ENCODE measurements at places on chromosomes 7 and 10. TPM values are rescaled to one million over a fixed set of nuclear protein-coding genes. Genes with fewer than 3 reads are reported as not detected.
A peak's percentile ranks its signal among the peaks of the same experiment; 100 is the strongest.

- DNase-seq = no peak
Measured at GRCh38 chr7:44063894-44064651, 1.3 kb downstream of the PGAM2 start.

The DPYSL4 gene
- 3.3 TPM for total RNA-seq

GRCh38 chr7:22849172-22849571, 26.5 kb upstream of the TOMM7 start:
- DNase-seq = no peak

The TACC2 gene
- total RNA-seq = not detected

DNA sequence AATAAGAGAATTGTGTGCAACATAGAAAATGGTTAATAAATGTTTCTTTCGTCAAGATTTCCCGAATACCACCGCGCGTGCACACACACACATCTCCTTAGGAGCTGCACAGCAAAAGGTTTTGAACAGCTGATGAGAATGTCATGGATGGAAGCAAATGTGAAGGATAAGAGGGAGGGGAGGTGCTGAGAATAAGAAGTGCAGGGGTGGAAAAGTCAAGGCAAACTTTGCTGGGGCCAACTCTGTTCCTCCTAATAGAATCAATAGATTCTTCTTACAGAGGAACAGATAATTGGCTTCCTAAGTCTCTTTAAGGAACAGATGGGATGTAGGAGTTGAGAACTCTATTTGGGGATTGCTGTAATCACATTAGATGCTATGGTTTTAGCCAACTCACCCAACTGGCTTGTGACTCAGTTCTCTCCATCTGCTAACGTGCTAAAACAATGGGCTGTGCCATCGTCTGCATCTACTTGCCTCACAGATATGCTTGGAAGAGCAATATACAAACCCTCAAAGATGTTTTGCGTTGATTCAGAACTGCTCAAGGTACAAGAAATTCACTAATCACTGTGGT, 408.2 kb upstream of the CELF2 start:
- no peak for DNase-seq

- DNase-seq = no peak
Measured at GRCh38 chr7:2611401-2611800, 20.4 kb upstream of the TTYH3 start.

- no peak for DNase-seq
Measured at GRCh38 chr7:123538189-123538714, 3.9 kb upstream of the IQUB start.

The RNF32 gene
- 1.8 TPM for total RNA-seq

DNA sequence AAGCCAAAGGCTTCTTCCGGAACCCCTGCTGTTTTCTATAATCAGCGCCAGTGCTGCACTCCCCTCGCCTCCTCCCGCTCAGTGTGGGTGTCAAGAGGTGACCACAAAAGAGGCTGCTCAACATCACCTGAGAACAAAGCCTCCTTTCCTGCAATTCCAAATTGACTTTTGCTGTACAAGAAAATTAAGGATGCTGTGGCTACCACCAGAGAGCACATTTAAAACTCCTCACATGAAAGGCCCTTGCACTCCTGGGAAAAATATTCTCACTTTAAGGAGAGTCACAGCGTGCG, 96.4 kb downstream of the HIPK2 start:
- no peak for DNase-seq

DNA sequence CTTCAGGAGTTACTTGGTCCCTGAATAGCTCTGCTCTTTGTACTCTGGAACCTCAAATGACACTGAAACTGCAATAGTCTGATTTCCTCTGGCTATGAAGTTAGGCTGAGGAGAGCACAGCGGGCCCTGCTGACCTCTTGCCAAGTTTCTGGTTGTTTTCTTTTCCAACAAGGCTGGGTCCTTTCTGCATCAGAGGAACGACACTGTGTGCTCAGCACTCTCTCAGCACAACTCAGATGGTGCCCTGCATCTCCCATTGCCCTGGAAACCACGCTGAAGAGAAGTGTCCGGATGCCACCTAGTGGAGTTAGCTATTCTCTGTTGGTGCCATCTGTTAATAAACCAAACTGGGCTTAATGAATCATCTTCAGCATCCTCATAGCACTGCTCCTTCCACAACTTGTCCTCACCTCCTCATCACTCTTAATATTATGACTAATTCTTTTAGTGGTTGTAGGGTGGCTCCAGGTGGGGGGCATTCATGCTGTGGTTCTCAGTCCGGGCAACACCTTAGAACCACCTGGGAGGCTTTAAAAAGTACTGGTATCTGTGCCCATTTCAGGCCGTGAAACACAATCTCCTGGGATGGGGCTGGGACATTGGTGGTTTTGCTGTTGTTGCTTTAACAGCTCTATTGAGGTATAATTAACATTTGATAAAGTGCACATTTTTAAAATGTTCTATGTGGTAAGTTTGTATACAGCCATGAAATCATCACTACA, 8.2 kb upstream of the EFCAB10 start:
- no peak for DNase-seq

DNA sequence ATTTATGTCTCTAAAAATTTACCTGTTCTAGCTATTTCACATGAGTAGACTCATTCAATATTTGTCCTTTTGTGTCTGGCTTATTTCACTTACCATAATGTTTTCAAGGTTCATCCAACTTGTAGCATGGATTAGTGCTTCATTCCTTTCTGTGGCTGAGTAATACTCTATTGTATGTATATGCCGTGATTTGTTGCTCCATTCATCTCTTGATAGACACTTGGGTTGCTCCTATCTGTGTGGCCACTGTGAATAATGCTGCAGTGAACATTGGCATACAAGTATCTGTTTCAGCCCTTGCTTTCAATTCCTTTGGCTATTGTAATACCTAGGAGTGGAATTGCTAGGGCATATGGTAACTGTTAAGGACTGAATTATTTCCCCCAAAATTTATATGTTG, 86.9 kb downstream of the VWC2 start:
- no peak for DNase-seq

DNA sequence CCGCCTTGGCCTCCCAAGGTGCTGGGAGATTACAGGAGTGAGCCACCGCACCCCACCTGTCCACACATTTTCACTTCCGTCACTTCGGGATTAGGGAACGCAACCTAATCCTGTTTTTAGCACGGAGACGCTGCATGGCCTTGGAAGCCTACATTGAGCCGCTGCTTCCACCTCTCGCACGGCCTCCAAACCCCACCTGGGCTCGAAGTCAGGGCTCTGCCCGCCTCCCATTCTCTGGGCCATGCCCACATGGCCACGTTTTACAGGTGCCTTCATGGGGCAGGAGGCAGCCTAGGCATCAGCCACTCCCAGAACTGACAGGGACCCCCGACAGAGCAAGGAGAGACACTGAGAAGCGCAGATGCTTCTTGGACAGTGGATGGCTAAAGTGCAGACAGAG, 100.6 kb downstream of the OAT start:
- no peak for DNase-seq

GRCh38 chr7:43756368-43757072, 2.0 kb upstream of the BLVRA start:
- no peak for DNase-seq

DNA sequence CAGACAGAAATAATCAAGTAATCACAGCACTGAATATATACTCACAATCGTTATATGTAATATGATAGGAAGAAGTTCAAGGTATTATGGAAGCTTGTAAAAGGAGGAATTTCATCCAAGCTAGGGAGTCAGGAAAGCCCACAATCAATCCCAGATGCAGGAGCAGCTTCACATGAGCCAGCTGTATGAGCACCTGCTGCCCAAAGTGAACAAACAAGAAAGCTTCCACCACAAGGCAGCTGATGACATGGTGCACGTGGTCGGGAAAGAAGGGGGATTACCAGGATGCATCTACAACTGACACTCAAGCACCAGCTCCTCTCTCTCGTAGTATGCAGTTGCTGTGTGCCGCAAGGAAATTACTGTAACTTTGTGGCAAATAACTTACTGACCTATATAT, 225.2 kb downstream of the XPNPEP1 start:
- DNase-seq = no peak

The RARRES2 gene
- not detected for total RNA-seq

DNA sequence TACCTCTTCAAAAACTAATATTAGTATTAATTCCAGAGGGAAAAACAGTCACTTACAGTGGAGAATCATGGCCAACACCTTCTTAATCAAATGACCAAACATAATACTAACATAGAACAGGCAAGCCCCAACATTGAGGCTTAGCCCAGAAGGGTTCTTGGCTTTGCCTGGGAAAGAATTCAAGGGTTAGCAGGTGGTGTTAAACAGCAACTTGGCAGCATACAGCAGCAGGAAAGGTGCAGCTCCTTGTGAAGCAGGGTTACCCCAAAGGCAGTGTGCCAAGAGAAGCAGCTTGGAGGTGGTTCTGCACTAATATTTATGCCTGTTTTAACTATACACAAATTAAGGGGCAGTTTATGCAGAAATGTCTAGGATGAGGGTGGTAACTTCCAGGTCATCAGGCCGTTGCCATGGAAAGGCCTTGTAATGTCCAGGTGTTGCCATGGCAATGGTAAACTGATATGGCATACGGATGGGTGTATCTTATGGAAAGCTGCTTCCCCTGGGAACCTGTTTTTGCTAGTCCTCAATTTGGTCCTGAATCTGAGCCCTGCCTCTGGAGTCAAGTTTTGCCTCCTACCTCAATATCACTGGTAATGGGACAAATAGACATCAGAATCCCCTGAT, 27.2 kb upstream of the BEND7 start:
- DNase-seq = no peak

DNA sequence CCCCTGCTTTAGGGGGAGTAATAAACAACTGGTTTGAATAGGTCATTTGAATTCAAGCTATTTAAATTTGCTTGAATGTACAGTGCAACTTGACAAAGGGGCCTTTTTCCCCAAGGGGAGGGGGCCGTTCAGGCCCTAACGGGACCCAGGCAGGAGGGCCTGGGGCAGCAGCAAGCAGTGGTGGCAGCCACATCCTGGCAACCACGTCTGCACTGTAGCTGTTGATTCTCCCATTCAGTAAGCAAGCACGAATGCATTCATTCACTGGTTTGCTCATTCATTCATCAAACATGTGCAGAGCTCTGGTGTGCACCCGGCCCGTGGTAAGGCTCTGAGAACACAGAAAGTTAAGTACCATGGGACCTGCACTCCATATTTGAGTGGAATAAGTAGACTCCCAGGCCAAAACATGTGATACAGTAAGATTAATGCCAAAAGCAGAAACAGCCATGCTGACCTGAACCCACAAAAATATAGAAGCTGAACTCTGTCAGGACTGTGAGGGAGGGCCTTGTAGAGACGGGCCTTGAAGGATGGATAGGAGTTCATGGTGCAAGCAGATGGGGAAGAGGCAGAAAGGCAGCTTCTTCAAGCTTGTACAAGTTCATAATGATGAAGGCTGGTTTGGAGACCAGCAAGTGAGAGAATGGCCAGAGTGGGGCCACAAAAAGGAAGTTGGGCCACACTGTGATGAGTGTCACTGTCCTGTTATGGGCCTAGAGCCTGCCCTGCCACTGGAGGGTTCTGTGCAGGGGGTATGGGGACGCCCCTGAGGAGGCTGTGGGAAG, 29.3 kb upstream of the C10orf53 start:
- DNase-seq = no peak

- DNase-seq = no peak
Measured at GRCh38 chr7:140054751-140055150, 8.0 kb downstream of the PARP12 start.

DNA sequence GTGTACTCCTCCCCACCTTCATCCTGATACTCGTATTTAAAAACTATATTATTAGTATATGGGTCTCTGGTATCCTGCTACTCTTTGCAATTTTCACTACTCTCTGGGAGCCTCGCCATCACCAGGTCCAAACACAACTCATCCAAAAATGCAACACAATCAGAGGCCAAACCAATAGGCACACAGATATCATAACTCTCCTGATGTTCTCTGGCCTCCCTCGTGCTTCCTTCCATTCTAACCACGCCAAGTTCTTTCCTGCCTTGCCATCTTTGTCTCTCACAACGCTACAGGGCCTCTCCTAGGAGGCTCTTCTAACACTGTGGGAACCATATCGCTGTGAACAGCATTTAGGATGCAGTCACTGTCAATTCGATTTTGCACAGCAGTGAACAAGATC, 7.3 kb downstream of the RHEB start:
- DNase-seq = no peak

GRCh38 chr10:3357737-3358136, 185.2 kb upstream of the PITRM1 start:
- no peak for DNase-seq

GRCh38 chr10:109992485-109992884, 15.3 kb upstream of the ADD3 start:
- DNase-seq = no peak

DNA sequence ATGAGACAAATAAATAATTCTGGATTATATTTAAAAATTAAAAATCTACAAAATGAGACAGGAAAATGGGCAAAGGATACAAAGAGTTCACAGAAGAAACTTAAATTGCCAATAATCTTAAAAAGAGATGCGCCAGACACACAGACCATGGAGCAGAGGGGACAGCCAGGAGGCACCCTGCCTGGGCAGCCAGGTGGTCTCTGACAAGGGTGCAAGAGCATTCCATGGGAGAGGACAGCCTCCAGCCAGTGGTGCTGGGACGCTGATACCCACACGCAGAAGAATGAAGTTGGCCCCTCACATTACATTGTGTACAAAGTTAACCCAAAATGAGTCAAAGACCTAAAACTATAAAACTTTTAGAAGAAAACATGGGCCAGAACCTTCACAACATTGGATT, 106.3 kb downstream of the NKX6-2 start:
- no peak for DNase-seq

GRCh38 chr7:101085162-101085964, at the start of gene TRIM56:
TSS of gene TRIM56 (plus strand) at chr7:101085481. CDS start at chr7:101087313, 1,832 bp downstream.
- peak; percentile 55 for DNase-seq

DNA sequence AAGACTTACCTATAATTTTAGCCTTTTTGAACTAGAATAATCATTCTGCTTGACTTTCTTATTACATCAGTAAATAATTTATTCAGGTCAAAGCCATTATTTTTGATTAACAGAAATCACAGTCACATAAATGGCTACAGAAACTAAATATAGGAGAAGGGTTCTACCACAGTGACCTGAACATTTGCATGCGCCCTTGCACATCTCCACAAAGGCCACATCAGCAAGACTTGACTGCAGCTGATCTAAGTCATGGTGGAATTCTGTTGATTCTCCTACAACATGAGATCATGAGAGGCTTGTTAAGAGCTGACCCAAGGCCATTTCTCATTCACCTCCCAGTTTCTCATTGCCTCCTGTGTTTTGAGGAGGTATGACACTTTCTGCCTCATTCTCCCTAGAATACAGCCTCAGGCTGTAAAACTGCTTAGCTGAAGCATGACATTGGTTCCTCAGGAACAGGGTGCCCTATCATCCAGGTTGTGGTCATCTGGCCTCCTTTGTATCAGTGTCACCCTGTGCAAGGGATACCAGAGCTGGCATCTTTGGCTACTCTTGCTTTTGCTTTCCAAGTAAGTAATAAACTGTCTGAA, 6.7 kb upstream of the IMMP2L start:
- no peak for DNase-seq

DNA sequence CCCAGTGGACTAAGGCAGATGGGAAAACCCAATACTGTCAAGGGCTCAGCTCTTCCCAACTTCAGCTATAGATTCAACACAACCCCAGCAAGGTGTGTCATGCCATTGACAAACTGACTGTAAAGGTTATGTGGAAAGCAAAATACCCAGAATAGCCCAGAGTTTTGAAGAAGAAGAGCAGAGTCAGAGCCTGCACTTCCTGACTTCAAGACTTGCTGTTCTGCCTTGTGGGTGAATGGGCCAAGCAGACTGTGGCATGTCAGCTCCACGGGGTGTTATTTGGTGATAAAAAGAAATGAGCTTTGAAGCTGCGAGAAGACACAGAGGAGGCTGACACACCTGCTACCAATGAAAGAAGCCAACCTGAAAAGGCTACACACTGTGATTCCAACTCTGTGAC, 89.7 kb downstream of the NKX6-2 start:
- no peak for DNase-seq

The CALML5 gene
- total RNA-seq = not detected

All from T-helper 17 cell (primary cell).